ENCODE measurements at places on chromosomes 5 and 9.

DNA sequence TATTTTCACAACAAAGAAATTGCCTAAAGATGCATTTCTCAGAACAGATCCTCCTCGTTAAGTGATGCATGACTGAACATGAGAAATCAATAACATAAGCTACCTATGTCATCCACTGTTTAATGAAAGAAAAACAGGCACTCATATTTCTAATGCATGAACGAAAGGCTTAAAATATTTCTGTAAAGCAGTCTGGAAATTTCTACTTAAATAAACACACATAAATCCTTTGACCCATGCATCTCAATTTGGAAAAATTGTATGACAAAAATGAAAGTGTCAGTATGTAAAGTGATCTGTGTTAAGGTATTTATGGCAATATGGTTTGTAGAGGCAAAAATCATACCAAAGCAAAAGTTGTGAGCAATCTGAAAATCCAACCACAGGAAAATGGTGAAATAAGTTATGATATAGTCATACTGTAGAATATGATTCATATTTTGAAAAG is 399.2 kb upstream of the GRAMD2B start:
- DNase-seq: no peak

DNA sequence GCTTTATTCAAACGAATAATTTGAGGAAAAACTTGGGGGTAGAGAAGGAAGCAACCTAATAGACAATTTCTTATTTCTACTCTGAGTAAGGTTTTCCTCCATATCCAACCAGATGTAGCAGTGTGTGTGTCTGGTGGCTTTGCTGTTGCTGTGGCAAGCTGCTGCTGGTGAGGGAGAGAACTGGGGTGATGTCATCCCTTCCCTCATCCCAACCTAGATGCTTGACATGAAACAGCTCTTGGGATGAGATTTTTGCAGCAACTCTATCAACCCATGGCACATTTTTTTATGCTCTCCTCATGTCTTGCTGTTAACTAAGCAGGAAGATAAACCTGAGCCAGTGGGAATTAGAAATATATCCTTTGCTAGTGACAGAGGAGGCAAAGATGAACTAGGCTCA is 135.8 kb downstream of the PCSK1 start:
- no peak for DNase-seq

GRCh38 chr5:75405296-75405695 is 68.3 kb downstream of the HMGCR start:
- DNase-seq: no peak

- DNase-seq: no peak
These were observed 118.3 kb downstream of the DRD1 start for GRCh38 chr5:175325681-175326080.

DNA sequence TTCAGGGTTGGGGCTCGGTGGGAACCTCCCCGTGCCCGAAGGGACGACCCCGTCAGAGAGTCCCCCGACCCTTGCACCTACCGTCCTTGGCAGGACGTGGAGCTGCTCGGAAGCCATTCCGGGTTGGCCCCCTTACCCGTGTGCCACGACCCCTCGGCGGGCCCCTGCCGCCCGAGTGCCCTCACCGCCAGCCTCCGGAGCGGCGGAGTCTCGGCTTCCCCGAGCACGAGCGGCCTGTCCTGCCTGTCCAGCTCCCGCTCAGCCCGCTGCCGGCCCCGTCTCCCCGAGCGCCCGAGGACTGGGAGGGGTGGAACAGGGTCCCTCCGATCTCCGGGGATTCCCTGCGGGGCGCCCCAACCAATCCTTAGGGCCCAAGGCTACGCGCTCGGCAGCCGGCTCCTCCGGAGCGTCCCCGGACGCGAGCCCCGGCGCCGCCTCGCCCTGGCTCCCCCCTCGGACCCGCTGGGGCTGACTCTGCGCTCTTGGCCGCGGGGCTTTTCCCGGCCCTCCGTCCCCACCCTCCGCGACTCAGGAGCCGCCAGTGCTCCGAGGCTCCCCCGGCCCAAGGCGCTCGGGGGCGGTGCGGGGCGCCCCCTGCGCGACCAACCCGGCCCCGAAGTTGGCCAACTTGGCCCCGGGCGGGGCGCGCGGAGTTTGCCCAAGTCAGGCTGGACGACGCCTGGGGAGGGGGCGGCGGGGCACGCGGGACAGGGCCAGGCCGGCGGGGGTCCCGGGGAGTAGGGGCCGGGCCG is 654 bp downstream of the ADAMTS2 start:
- no peak for DNase-seq

GRCh38 chr9:35079041-35079425 is 709 bp downstream of the FANCG start:
- DNase-seq: no peak

DNA sequence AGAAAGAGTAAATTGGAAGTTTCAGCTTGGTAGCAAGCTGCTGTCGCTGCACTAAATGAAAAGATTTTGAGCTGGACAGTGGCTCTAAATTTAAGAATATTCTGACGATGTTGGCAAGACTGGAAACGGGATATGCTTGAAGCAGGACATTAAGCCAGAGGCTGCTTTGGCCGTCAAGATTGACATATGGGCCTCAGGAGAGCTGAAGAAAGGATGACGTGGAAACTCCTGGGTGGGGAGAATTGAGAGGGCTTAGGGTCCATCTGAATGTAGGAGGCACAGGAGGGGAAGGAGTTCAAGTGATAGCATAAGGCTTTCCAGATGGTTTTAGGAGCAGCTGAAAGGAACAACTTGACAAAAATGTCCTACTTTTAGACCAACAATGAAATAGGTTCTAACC is 108.9 kb downstream of the PAPPA start:
- DNase-seq: no peak

- peak; percentile 20 for DNase-seq
These were observed 123.9 kb downstream of the TLE4 start for GRCh38 chr9:79695531-79696175.

DNA sequence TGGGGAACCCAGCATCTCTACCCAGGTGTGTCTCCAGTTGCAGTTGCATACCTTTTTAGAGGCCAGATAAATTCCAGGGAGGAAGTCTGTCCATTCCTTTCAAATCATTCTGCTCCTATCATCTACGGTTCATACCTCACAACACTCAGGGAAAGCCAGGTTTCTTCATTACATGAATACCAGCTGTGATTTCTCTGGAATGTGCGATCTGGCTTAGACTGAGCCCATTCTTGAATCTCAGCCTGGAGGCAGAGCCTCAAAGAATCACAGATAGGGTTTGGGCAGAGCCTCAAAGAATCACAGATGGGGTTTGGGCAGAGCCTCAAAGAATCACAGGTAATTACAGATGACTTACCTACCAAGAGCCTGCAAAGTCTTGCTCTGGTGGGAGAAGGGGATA is 7.2 kb downstream of the P4HA2 start:
- no peak for DNase-seq

- DNase-seq: peak; percentile 44
These were observed 12.9 kb downstream of the MACROH2A1 start for GRCh38 chr5:135386096-135386495.

GRCh38 chr9:127626752-127627493 is 14.8 kb downstream of the STXBP1 start:
- no peak for DNase-seq

- DNase-seq: no peak
These were observed 94.1 kb upstream of the LIFR start for GRCh38 chr5:38650540-38650939.

DNA sequence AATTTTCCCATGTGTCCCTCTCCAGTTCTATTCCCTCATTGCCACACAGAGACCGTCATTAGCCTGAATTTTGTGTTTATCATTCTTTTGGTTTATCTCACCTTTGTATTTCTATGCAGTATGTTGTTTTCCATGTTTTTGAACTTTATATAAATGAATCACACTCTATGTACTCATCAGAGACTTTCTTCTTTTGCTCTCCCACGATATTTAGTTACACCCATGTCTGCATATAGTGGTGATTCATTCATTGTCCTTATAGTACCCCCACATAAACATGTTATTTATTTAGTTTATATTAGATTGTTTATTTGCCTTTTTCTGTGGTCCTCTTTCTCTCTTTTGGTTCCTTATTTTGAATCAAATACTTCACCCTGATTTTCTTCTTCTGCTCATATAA is 199.7 kb downstream of the FSTL4 start:
- no peak for DNase-seq

- DNase-seq: no peak
These were observed 417.5 kb downstream of the EFNA5 start for GRCh38 chr5:107253246-107253645.

- DNase-seq: no peak
These were observed 75.1 kb upstream of the RUFY1 start for GRCh38 chr5:179475208-179475751.

DNA sequence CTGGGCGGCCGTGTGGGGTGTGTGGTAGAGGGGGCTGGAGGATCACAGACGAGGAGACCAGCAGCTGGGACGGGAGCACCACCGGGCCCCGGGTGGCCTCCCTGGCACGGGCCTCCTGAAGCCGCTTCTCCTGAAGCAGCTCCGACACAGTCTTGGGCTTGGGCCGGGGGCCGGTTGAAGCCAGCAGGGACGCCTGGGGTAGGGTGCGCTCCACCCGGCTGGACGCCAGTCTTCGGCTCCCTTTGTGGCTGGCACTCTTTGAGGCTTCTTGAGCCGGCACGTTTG is 5.5 kb upstream of the CARD9 start:
- DNase-seq: no peak

DNA sequence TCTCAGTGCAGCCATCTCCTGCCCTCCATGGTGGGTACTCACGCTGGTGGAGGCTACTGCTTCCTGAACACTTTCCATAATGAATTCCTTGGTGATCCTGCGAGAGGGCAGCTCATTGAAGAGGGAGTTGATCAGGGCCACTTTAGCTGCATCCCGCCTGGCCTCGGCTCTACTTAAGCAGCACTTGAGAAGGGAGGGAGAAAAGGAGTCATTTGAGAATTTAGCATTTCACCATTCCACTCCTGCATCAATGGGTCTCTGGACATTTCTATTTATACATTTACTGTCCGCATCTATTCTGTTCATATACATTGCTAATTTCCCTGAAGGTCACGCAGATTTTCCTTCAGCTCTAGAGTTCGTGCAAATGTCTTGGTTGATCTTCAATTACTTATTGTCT is 35.1 kb downstream of the LIX1 start:
- no peak for DNase-seq

DNA sequence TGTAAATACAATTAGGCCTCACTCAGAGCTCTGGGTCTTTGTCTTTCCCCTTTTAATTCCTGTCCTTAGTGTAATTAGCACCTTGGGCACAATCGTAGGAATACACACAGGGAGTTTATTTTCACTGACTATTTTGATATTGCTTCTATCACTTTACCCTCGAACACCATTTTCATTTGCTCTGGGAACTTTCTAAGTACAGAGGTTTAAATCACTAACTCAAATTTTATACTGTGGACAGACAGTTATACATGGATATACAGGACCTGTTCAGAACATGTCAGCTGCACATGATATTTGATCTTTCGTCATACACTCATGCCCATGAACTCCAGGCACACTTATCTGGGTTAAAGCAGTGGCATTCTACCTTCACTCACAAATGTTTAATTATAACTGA is 217.8 kb upstream of the TMEM161B start:
- no peak for DNase-seq

GRCh38 chr9:72185561-72185960 is 36.3 kb downstream of the GDA start:
- no peak for DNase-seq

DNA sequence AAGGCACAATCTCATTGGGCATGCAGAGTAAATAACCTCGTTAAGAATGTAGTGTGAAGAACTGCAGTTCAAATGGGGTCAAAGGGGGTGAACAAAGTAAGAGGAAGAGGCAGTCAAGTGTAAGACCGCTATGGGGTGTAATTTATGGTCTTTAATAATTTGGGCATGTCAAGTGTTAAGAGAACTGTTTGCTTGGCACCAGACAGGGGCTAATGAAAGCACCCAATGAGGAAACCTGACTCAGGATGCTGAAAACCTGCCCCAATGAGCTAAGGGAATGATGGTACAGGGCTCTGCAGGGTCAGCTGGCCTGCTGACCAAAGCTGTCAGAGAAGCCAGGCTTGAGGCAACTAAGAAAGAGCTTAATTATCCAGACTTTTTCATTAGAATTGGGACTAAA is 368.1 kb downstream of the DTWD2 start:
- DNase-seq: no peak

GRCh38 chr5:173454736-173455598 is 126.8 kb upstream of the STC2 start:
- DNase-seq: no peak

DNA sequence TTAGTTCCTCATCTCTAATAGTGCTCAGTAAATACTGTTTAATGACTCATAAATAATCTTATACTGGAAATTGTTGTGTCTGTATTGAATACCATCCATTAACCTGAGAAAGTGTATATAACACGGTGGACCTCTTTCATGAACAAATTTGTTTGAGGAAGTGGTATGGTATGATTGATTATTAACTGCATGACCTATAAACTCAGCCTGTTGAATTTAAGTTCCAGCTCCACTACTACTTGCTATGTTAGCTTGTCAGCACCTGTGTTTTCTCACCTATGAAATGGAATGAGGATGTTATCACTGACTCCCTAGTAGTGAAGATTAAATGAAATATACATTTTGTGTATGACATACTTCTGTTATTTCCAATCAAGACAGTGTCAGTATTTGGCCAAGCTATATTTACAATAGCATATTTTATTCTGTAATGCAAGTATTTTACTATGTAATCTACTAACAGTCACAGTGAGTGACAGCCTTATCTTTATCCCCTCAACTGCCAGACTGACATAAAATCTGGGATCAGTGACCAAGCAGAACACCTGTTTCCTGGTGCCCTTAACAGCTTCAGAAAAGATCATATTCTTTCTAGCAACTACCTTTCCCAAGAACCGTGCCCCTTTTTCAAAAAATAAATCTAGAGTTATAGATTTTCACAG is 77.3 kb upstream of the ITGA1 start:
- no peak for DNase-seq

- no peak for DNase-seq
These were observed 11.3 kb upstream of the ANKH start for GRCh38 chr5:14882658-14883580.

GRCh38 chr9:33452828-33453271 is 5.5 kb upstream of the AQP3 start:
- peak; percentile 30 for DNase-seq

DNA sequence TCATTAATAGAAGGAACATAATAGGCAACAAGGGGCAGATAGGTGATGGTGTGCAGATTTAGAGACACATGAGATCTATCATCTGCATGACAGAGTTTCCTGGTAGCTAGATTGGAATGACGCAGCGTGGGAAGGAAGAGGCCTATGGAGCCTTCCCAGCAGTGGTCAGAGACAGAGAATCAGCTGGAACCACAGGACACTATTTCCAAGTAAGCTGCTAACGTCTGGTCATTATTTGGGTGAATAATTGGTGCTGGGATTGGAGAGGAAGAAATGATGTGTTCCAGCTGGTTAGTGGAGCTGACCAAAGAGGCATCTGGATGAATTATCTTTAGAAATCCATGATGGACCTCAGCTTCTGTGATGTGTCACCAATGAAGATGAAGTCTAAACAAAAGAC is 91.2 kb upstream of the PRR16 start:
- no peak for DNase-seq

- DNase-seq: no peak
These were observed 76.0 kb downstream of the NSD1 start for GRCh38 chr5:177209610-177210009.

DNA sequence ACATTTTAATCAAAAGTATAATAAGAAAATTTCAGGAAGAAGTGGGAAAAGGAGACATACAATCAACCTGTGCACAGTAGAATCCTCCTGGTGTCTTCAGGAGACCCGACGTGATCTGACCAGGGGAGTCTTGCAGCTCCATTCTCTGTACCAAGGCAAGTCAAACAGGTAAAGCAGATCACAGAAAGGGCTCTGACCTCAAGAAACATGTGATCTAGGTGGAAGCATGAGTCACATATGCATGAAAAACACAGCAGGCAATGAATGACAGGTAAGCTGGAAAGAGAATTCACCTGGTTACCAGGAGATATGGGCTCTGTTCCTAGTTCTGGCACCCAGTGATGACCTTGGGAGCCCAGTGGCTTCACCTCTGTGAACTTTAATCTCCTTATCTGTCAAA is 19.4 kb upstream of the FABP6 start:
- no peak for DNase-seq

Data from CD4-positive, alpha-beta T cell treated with Interleukin-15 for 1 hour (primary cell).